ENCODE measurements at places on chromosomes 11 and 22.

- no peak for DNase-seq
Observed at GRCh38 chr11:123384116-123384515, 46.0 kb upstream of the GRAMD1B start.

- DNase-seq: peak; percentile 26
Observed at GRCh38 chr11:109856928-109857327, 236.3 kb upstream of the ZC3H12C start.

DNA sequence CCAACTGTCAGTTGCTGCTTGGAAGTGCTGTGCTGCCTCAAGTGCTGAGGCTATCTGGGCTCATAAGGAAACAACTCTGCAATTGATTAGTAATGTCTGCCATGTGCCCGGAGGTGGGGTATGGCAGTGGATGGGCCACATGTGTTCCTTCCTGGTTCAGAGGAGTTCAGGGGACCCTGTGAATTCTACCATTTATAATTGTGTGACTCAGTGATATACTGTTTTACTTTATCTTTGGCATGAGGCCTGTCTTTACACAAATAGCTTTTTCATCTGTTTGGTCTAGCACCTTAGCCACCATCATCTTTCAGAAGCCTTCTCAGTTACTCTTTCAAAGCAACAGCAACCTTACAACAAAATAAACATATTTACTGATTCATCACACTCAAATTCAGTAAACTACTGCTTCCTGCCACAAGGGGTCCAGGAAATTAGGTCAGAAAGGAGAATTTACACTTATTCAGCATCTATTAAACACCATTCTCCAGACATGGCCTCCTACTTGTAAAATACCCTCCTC, 20.9 kb downstream of the DKK3 start:
- peak; percentile 54 for DNase-seq

- DNase-seq: peak; percentile 73
Observed at GRCh38 chr11:113163291-113164030, 150.9 kb upstream of the TTC12 start.

DNA sequence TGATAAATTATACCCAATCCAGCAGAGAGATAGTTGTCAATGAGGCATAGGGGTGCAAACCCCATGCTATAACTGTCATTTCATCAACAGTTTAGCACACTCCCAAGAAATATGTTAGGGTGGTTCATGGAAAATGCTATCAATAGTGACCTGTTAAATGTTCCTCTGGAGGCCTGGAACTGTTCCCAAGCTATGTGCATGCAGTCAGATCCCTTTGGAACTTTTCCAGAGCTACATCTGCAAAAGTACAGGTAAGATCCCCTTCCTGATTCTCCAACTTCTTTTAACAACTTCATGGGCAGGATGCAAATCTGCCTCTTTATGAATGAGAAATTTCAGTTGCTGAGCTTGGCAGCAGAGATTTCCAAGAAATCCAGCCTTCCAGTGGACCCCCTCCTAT, 27.2 kb downstream of the ABTB2 start:
- no peak for DNase-seq

GRCh38 chr11:2312232-2313042, 10.6 kb downstream of the TSPAN32 start:
- peak; percentile 87 for DNase-seq

- DNase-seq: peak; percentile 86
Observed at GRCh38 chr11:103433386-103434072, 324.3 kb downstream of the DYNC2H1 start.

DNA sequence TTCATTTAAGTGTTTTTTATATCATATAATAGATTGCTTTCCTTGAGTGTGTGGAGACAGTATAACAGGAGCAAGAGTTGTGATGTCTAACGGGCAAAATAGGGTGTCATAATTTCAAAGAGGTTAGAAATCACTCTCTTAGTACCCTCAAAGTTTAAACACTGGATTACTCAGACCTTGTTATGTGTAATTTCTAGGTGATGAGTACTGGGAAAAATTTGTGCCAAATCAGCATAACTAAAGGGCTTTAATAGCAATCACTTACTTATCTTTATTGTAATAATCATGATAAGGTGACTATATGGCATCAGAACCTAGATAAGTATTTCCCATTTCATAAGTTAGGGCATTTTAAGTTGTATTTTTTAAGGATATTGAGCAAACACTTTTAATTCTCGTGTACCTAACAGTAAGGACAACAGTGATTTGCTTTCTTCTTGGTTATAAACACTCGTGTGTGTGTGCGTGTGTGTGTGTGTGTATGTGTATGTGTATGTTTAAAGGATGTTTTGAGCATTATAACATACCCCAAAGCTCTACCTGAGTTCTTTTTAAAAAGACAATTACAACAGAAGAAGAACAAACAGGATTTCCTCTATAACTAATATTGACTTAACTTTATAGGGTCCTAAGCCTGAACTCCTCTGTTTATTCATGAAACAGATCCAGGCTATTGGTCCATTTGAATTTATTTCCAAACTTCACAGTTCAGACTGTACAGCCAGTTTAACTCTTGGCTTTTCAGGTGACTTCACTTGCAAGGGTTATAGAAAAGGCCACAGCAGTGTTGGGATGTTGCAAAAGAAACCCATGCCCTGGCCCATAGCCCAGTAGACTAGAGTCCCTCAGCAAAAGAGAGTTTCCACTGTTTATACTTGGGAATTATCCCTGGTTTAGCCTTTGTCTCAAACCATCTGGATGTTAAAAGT, 23.7 kb upstream of the PDE3B start:
- no peak for DNase-seq

- DNase-seq: peak; percentile 38
Observed at GRCh38 chr11:24386546-24387397, 110.1 kb upstream of the LUZP2 start.

DNA sequence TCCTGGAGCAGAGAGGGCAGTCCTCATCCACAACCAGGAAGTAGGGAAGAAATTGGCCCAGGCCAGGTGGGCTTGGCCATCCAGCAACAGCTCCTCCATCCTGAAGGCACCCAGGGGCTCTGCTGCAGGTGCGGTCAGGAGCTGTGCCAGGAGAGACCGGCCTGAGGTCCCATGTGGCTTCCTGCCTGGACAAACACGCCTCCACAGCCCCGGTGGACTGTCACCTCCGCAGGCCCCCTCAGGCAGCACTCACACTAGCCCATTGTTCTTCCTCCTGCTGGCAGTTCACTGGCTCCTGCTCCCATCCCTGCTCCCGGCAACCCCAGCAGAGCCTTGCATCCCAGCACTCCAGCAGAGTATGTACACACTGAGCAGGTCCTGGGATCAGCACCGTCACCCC, 16.0 kb upstream of the POU2AF1 start:
- no peak for DNase-seq

- no peak for DNase-seq
Observed at GRCh38 chr22:30556388-30556787, 9.8 kb upstream of the SEC14L6 start.

GRCh38 chr11:122601141-122602125, 54.1 kb upstream of the UBASH3B start:
- peak; percentile 92 for DNase-seq

GRCh38 chr22:18991821-18992442, 55.8 kb upstream of the PRODH start:
- DNase-seq: no peak

DNA sequence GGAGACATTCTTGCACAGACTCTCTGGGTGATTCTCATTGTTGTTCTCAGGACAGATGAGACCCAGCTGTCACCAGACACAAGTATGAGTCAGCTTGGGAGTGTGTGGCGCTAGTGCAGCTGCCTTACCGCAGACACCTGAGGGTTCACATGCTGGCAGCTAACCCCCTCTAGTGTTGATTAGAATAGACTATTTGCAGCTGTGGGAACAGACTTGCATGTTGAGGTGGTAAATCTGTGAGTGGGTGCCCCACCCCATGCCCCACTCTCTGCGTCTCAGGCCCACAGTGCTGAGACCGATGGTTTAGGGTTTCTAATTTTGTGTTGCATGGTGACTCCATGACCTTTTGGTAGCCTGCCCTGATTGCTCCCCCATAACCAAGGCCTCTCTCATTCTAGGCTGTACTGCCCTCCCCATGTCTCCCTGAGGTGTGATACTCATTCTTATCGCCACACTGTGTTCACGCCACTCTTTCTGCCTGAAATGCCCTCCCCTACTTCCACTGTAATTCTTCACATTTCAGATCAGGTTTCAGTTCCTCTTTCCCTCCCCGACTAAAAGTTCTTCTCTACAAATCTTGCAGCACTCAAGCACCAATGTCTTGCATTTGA, 73.7 kb upstream of the KIRREL3 start:
- DNase-seq: peak; percentile 9

DNA sequence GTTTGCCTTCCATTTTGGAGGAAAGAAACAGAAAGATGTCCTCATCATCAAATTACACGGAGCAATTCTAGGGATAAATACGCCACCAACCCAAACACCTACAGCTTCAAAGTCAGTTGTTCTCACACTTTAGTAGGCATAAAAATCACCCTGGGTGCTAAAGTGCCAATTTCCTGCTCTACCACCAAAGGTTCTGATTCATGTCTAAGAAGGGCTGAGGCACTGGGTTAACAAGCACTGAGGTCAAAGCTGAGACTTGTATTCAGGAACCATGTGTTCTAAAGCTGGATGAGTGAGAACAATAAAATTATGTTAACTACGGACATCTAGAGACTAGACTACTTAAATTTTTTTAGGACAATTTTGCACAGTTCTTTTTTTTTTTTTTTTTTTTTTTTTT, 127.6 kb downstream of the MPPED2 start:
- no peak for DNase-seq

DNA sequence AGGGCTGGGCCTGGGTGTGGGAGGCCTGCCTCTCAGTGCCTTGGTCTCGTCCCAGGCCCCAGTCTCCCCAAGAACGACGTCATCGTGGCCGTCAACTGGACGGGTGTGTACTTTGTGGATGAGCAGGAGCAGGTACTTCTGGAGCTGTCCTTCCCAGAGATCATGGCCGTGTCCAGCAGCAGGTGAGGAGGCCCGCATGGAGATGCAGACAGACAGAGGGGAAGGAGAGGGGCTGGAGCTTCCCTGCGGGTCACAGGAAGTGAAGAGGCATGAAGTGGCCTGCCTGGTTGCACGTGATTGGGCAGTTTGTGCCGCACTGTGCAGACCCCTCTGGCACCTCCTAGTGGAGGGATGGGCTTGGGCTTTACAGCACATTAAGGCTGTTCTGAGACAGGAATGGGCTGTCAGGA, 70.4 kb downstream of the MYO7A start:
- peak; percentile 23 for DNase-seq

GRCh38 chr11:76069001-76069400, 137.3 kb downstream of the WNT11 start:
- no peak for DNase-seq

DNA sequence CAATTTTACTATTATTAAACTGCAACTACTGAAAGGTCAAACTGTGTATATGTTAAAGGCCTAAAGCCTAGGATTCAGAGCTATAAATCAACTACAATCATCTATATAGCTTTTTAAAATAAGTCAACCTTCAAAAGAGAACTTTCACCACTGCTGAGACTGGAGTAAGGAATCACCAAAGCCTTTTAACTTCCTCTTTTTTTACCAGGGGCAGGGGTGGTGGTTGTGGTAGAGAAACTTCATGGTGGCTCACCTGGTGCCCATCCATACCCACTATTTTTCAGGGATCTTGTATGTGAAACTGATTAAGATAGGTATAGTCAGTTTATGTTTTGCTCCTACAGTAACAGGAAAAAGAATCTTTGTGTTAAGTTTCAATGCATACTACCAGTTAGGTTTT, 31.5 kb downstream of the TSG101 start:
- DNase-seq: no peak

- DNase-seq: no peak
Observed at GRCh38 chr11:82831364-82831763, 68.9 kb downstream of the PRCP start.

- peak; percentile 75 for DNase-seq
Observed at GRCh38 chr22:31148953-31149627, 8.8 kb upstream of the PLA2G3 start.

GRCh38 chr11:3907590-3907989, 52.1 kb downstream of the STIM1 start:
- no peak for DNase-seq

- DNase-seq: no peak
Observed at GRCh38 chr11:71237853-71238252, 14.5 kb downstream of the SHANK2 start.

GRCh38 chr22:49900441-49901230, 17.6 kb downstream of the ALG12 start:
- DNase-seq: peak; percentile 13

DNA sequence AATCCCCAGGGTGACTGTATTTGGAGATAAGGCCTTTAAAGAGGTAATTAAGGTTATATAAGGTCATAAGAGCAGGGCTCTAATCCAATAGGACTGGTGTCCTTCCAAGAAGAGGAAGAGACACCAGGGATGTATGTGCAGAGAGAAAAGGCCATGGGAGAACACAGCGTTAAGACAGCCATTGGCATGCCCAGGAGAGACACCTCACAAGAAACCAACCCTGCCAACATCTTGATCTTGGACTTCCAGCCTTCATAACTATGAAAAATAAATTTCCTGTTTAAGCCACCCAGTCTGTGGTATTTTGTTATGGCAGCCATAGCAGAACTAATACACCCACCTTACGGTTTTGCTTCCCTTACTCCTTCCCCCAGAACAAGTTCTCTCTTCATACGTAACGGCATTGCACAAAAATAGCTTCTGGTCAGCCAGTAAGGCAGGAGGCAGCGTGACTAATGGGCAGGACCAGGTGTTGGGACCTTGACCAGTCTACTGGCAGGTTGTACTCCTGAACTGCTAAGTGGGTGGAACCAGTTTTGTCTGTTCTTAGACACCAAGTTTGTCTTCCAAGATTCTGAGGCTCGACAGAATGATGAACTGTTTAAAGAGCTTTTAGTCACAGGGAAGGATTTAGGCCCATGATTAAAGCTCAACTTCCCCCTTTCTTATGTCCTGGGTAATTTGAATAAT, 31.9 kb upstream of the UPB1 start:
- no peak for DNase-seq

All from fibroblast of mammary gland (primary cell).